Glutamatergic neuron (in vitro differentiated cells): ENCODE measurements at places on chromosomes 7 and 10.

GRCh38 chr7:67825356-67825755 is 828.7 kb downstream of the TYW1 start:
- DNase-seq, result no peak

DNA sequence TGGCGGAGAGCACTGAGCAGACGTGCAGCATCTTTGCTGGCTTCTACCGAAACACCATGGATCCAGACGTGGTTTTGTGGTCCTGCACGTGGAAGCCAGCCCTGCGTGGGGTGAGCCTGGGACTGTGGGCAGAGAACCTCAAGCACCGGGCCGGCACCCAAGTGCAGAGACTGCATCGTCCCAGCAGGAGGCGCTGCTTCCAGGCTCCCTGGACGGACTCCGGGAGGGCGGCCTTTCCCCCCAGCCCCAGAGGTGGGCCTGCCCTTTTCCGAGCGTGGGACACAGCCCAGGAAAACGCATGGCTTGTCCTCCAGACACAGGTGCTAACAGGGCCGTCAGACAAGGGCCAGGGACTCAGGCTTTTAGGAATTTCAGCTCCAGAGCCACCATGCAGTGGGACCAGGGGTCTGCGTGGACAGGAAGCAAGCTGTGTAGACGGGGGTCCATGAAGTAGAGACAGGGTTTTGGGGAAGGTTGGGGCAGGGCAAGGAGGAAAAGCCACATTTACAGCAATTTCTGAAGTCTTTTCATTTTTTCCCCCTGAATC is 303.9 kb downstream of the WDR37 start:
- peak; percentile 46 for DNase-seq

DNA sequence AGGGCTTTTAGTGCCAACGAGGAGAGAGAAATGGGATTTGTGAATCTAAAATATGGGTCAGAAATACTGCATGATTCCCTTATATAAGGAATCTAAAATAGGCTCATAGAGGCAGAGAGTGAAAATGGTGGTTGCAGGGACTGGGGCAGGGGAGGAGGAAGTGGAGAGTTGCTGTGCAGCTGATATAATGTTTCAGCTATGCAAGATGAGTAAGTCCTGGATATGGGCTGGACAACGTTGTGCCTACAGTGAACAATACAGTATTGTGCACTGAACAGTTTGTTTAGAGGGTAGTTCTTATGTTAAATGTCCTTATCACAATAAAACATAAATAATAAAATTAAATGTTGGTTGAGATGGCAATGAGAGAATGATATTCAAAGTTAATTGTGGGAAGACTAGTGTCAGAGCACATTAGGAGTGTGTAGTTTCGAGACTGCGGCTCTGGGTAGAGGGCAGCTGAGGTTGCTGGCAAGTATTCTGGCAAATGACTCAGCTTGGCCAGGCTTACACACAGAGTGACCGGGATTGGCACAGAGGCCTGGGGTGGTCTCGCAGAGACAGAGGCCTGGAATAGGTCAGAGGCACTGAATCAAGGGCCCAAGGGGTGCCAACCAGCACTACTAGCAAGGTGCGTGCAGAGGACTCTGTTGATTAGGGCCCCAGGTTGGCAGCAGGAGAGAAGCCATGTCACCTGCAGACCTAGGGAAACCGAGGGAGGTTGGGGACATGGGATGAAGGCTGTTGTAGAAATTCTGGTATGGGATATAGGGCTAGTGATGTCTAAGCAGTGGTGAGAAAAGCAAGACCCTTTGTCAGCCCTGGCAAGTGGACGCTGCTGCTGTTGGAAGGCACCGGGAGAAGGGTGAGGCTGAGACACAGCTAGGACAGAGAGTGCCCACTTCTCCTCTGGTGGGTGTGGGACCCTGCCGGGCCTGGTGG is 2.8 kb upstream of the DEPP1 start:
- DNase-seq, result no peak

DNA sequence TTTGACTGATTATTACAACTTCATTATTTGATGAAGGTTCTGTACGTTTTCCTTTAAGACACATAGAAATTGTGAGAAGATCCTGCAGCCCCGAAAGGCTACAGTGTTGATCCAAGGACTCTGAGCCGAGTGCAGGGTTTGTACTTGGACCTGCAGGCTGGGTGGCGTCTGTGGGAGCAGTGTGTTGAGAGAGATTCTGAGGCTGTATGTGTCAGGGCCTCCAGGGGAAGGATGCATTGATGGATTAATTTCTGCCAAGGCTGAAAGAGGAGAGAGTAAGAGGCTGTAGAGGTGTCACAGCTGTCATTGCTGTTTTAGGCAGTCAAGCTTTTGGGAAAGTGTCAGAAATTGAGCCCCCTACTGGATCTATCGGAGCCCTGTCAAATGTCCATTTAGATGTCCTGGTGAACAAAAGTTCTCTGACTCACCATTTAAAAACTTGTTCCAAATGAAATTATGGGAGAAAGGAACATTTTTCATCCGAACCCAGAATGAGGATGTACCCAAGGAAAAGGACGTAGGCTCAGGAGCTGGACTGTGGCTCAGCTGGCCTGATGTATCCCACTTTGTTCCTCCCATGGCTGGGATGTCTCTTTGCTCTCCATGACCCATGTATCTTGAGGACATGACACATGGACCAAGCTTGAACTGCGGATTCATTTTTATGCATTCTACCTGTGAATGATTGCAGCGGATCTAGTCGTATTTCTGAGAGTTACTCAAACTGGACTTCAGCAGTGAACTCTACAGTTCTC is 102.2 kb downstream of the TCF7L2 start:
- no peak for DNase-seq

GRCh38 chr7:75631711-75632110 is 107.0 kb downstream of the HIP1 start:
- DNase-seq, result no peak

DNA sequence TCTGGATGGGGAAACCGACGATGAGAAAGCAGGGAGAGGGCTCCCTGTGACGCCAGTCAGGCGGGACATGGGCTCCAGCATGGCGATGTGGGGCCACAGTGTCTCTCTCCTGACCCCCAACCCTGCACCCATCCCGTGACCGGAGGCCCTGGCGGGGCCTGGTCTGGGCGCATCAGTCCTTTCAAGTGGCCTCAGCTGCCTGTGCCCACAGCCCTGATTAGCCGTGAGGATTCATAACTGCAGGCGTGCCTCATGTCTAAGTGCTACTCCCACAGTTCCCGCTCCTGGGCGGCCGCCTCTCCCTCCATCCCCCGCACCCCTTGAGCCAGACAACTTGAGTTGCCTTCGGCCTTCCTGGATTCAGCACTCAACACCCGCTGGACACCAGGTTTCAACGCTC is 240.8 kb downstream of the ELFN1 start:
- DNase-seq, result no peak
